ENCODE measurements at places on chromosomes 3 and 15.

GRCh38 chr3:46539443-46540005 lies 26.6 kb downstream of the LRRC2 start:
- no peak for DNase-seq

DNA sequence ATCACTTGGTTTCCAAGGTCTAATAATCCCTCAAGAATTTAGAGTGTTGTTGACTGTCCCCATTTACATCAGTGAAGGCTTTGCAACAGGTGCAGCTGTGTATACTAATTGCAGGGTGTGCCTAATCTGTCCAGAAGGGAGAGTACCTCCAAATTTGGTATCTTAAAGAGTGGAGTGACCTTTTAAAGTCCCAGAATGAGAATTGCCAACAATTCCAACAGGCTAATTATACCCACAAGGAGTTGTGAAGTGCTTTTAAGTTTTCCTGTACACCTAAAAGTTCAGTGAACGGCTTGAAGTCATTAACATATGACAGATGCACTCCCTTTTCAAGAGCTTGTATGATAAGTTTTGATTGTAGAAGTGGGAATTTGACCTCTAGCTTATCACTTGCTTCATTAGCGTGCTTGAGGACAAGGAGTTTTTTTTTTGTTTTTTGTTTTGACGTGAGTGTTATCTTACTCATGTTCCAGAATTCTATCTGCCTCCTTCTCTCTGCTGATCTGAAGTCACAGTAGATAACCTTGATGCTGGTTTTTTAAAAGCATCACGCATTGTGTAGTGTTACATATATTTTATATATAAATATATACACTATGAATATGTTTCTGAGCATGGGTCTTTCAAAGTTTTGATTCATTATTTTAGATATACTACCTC lies 26.3 kb downstream of the CDIN1 start:
- no peak for DNase-seq

GRCh38 chr3:116078561-116078960 lies 366.7 kb downstream of the LSAMP start:
- no peak for DNase-seq

GRCh38 chr15:63597821-63598220 lies 634 bp downstream of the FBXL22 start:
- DNase-seq, result no peak

- no peak for DNase-seq
These were observed 180.4 kb downstream of the DIPK2A start for GRCh38 chr3:144151983-144152382.
